ENCODE measurements at places on chromosomes 16 and 17.

- DNase-seq: no peak
Measured at GRCh38 chr16:86505899-86506864, 4.1 kb upstream of the FOXF1 start.

DNA sequence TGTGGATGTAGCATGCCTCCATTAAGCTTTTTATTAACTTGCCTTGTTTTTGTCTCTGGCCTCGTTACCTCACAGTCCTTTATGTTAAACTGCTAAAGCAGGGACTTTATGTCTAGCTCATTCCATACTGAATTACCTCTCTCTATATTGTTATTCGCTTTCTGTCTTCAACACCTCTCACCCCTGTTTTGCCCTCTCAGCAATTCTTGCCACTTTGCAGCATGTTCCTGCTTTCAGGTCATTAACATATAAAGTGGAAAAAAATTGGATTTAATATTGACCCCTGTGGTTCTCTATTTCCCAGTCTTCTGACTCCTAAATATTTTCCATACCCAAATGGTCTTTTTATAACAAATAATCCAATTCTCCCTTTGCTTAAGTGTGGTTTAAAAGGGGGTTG lies 810.4 kb upstream of the KIF2B start:
- DNase-seq: no peak

DNA sequence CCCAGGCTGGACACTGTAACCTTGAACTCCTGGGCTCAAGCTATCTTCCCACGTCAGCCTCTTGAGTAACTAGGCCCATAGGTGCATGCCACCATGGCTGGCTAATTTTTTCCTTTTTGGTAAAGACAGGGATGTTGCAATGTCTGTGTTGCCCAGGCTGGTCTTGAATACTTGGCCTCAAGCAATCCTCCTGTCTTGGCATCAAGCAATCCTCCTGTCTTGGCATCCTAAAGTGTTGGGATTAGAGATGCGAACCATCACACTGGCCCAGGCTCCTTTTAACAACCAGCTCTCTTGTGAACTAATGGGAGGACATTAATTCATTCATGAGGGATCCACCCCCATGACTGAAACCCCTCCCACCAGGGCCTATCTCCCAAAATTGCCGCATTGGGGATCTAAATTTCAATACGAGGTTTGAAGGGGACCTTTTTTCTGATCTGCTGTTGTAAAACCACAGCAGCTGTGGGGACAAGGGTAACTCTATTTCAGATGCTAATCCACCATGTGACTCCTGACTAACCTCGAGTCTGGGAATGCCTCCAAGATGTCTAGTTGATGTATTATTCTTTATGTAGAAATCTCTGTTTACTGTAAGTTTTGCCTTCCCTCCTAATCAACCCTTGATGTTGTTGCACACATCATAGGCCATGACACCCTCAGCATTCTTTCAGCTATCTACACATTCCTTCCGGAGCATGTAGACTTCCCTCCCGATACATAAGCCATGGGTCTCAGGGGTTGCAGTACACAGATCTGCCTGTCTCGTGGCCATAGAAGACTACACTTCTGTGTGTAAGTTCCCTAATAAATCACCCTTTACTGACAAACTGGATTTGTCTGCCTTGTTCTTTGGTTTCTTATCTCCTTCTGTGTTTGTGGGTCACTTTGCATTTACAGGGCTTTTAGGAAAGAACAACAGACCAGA lies 37.6 kb downstream of the RNF112 start:
- no peak for DNase-seq

- DNase-seq: no peak
Measured at GRCh38 chr16:85621698-85622428, 8.7 kb downstream of the GSE1 start.

DNA sequence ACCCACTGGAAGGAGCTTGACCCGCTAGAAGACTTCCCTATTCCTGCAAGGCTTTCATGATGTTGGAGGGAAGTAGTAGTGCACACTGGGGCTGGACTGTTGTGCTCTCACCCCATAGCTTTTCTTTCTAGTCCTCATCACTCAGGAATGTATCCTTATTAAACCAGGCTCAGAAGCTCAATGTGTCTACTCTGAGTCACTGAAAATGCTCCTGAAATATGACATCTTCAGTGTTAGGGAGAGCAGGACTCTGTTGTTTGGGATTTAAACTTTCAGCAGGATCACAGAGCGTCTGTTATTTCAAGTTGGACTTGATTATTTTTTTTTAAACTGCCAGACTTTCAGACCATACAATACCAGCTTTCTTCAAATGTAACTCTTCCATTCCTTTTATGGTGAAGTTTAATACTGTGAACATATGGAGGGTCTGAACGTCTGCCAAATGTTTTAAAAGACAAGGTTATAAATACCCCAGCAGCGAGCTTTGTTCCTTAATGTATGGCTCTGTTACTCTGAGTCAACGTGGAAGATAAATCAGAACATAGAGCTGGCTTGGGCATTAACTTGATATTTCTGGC lies 257.5 kb downstream of the CDH11 start:
- no peak for DNase-seq

GRCh38 chr17:38332735-38333134 lies 11.0 kb downstream of the GPR179 start:
- DNase-seq: no peak
